ENCODE measurements at places on chromosomes 1 and 21.
A peak's percentile ranks its signal among the peaks of the same experiment; 100 is the strongest.

GRCh38 chr1:230713915-230714764 lies at the start of gene AGT:
AGT (minus strand) TSS chr1:230714122; CDS start chr1:230710823, 3,299 bp downstream.
- DNase-seq = peak; percentile 33

DNA sequence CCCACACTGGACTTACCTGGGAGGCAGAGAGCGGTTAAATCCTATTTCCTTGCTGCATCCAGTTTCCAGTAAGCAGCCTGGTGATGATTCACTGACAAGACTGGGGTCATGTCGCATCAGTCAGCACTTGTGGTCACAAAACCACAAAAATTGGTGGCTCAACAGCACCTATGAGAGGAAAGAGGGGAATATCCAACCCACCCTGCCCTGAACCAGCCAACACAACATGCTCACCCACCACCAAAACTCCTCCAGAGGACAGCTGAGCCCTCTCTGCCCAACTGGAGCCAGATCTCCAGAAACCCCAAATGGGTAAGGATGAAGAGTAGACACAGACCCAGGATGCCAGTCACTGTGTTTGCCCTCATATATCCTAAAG lies 64.0 kb downstream of the CD46 start:
- DNase-seq = no peak

DNA sequence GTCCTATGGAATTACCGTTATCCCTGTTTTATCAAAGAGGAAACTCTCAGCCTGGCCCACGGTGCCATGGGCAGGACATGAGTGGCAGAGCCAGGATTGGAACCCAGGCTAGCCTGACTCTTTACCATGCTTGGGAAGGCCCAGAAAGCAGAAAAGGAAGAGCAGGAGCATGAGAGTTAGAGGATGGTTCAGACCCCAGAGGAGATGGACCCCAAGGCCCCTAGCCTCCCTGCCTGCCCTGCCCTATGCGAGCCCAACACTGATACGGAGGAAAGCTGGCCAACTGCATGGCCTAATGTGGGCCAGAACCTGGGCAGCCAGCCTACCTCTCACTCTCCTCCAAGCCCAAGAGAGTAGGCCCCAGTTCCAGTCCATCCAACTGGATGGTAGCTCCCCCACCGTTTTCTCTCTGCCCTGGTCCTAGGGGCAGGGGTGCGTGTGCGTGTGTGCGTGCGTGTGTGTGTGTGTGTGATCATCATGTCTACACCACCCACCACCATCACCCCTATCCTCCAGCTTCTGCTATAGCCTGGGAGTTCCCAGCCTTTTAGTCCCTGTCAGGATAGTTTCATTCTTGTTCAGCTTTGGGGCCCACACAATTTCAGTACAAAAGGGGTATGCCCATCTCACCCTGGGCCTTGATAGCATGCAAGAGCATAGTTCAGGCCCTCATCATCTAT lies 15.4 kb upstream of the MEX3A start:
- DNase-seq = no peak

GRCh38 chr1:184056921-184057555 lies 5.5 kb downstream of the TSEN15 start:
- DNase-seq = no peak

GRCh38 chr1:197807216-197807615 lies 31.9 kb upstream of the DENND1B start:
- no peak for DNase-seq

- DNase-seq = no peak
Observed at GRCh38 chr1:162134646-162135045, 65.2 kb downstream of the NOS1AP start.

GRCh38 chr21:34924771-34925419 lies 124.2 kb downstream of the RUNX1 start:
- DNase-seq = no peak

- DNase-seq = no peak
Observed at GRCh38 chr1:18347559-18347958, 133.2 kb upstream of the KLHDC7A start.

GRCh38 chr1:72690871-72691270 lies 408.5 kb upstream of the NEGR1 start:
- no peak for DNase-seq

DNA sequence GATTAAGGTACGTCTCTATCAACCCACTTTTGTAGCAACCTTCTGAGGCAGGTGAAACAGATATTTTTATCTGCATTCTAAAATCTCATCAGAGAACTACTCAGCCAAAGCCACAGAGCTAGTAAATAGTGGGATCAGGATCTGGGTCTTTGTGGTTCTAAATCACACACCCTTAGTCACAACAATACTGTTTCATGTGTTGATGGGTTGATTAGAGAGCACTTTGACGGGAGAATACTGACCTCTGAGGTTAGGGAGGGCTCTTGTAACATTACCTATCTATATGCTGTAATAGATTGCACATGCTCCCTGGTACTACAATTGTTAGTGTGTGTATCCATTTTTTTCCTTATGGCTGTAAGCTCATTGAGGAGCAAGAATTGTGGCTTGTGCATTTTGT lies 45.5 kb upstream of the CCDC190 start:
- no peak for DNase-seq

- DNase-seq = no peak
Observed at GRCh38 chr1:168613691-168614231, 37.4 kb downstream of the XCL1 start.

DNA sequence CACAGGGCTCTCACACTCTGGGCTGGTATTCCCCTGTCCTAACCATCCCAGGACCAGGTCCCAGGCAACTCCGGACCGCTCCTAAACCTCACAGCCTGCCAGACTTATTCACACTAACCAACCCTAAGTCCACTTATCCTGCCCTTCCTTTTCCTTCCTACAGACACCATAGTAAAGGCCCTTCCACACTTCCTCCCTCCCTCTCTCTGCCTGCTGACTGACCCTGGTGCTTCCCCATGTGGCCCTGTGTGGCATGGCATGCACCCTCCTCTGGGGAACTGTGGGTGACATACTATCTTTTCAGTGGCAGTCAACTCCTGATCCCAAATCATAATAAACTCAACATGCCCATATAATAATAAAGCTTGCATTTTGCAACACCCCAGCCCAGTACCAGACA lies 155.1 kb upstream of the DNAH14 start:
- DNase-seq = no peak

GRCh38 chr1:195973311-195973904 lies 634.8 kb downstream of the KCNT2 start:
- DNase-seq = no peak

GRCh38 chr21:33908760-33909159 lies 6.8 kb downstream of the ATP5PO start:
- no peak for DNase-seq

GRCh38 chr1:87044840-87045239 lies 130.4 kb downstream of the HS2ST1 start:
- no peak for DNase-seq

DNA sequence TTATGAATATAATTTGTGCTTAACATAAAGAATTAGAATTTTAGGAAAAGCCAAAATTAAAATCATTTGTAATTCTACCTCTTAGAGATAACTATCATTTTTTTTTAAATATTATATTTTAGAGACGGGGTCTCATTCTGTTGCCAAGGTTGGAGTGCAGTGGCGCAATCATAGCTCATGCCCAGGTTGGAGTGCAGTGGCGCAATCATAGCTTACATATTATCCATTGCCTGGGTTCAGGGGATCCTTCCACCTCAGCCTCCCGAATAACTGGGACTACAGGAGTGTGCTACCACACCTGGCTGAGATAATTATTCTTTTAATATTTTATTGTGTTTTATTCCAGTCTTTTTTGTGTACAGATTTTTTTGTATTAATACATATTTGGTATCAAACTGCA lies 8.3 kb downstream of the RASAL2 start:
- no peak for DNase-seq

DNA sequence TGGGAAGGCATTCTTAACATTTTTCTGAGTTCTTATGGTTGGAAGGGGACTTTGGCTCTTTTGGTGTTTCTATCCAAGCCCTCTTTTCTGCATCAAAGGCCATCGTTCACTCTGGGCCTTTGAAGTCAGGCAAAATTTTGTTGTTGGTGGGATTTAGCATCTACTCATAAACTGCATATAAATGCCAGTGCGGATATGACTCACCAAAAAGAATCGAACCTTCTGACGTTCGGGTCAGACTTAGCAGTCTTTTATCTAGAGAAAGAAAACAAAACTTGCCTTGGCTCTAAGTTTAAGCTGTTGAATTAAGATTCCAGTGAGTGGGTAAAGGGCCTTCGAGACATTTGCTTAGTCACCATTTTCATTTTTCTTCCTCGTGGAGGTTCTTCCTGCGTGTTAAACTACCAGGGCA lies 51.4 kb downstream of the EVA1C start:
- DNase-seq = peak; percentile 98

GRCh38 chr1:24501371-24502064 lies 1.1 kb upstream of the RCAN3 start:
- DNase-seq = no peak

- no peak for DNase-seq
Observed at GRCh38 chr1:30521261-30521865, 202.0 kb downstream of the MATN1 start.

DNA sequence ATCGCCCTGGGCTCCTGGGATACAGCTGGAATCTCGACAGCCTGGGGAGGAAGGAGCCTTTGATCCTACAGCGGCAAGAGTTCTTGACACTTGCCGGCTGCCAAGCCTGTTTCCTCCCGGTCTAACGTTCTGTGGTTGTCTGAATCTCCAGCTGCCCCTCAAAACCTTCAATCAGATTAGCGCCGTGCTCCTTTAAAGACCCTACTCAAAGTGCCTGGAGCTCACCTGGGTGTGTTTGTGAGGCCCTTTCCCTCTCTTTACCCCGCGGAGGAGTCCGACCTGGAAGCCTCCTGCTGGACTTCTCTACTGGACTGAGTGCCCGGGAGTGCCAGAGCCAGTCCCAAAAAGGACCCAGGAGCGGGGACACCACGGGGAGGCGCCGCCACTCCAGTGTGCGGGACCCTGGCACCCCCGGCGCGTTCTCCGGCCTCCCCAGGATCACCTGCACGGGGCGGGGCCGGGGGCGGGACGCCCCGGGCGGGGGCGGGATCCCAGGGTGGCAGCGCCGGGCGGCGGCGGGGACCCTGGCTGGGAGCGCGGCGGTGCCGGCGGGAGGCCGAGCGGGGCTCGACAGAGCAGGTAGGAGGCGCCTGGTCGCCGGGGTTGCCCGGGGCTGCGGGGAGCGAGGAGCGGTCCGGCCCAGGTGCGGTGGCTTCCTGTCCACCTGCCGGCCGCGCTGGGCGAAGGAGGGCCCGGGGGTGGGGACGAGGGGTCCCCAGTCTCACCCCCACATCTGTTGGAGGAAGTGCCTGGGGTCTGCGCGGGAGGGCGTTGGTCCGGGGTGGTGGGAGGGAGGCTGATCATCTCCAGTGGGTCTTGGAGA lies at the start of gene NCMAP:
Gene NCMAP, plus strand, starts transcription at position 497 of the 823 bp plus-strand sequence. CDS start 39,344 bp downstream, outside the sequence.
- DNase-seq = no peak

DNA sequence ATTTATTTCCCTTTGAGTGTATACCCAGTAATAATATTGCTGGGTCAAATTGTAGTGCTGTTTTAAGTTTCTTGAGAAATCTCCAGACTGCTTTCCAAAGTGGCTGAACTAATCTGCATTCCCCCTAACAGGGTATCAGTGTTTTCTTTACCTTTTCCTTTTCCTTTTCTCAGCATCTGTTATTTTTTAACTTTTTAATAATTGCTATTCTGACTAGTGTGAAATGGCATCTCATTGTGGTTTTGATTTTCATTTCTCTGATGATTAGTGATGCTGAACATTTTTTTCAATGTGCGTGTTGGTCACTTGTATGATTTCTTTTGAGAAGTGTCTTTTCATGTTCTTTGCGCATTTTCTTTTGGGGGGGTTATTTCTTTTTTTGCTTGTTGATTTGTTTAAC lies 374.9 kb upstream of the BRINP3 start:
- no peak for DNase-seq
